Lower lobe of right lung (tissue), 2 donors: ENCODE measurements at places on chromosomes 2 and 18. TPM values are rescaled to one million over a fixed set of nuclear protein-coding genes. Genes with fewer than 3 reads are reported as not detected.

- no peak overlapping the region for H3K4me3 ChIP-seq
- H3K4me1 ChIP-seq: no peaks in the 10 kb centered on the region
- no peaks in the 10 kb centered on the region for H3K36me3 ChIP-seq
- H3K27me3 ChIP-seq: no peaks in the 10 kb centered on the region
Observed at GRCh38 chr2:194346193-194346592, 1310.8 kb upstream of the SLC39A10 start.

DNA sequence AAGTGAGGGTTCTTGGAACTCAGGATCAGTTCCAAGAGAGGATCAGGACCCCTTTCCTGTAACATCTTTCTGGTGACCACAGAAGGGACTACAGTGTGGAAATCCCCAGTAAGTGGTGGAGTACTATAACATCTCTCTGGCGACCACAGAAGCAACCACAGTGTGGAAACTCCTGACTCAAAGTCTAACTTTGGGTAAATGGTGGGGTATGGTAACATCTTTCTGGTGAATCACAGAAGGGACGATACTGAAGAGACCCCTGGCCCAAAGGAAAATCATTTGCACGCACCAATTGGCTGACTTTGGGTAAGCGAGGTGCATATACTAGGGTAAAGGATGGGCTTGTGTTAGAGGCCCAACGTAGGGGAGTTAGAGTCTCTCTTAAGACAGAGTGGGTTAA lies 56.3 kb upstream of the GULP1 start:
- DNase-seq: no peak
- no peaks in the 10 kb centered on the region for H3K27me3 ChIP-seq
- no peak overlapping the region for H3K4me3 ChIP-seq
- H3K27ac ChIP-seq: no peak overlapping the region

DNA sequence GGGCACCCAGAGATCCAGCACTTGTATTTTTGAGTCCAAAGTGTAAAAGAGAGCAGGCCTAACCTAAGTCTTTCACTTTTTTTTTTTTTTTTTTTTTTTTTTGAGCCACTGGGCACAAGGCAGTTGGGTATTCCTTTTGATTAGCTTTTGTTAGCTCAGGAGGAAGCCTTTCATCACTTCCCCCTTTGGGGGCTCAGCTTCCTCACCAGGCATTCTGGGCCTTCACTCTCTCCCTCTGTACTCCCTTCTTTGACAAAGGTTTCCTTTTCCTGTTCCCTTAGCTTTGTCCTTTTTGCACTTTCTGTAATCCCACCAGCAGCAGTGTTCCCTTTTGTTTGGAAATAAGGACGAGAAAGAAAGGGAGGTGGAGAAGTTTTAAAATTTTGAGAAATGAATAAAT lies 88.2 kb downstream of the PKP4 start:
- no peaks in the 10 kb centered on the region for H3K27me3 ChIP-seq
- peaks cover 14% of the 10 kb centered on the region for H3K36me3 ChIP-seq
- DNase-seq: no peak
- H3K4me3 ChIP-seq: no peak overlapping the region
- no peak overlapping the region for H3K27ac ChIP-seq

DNA sequence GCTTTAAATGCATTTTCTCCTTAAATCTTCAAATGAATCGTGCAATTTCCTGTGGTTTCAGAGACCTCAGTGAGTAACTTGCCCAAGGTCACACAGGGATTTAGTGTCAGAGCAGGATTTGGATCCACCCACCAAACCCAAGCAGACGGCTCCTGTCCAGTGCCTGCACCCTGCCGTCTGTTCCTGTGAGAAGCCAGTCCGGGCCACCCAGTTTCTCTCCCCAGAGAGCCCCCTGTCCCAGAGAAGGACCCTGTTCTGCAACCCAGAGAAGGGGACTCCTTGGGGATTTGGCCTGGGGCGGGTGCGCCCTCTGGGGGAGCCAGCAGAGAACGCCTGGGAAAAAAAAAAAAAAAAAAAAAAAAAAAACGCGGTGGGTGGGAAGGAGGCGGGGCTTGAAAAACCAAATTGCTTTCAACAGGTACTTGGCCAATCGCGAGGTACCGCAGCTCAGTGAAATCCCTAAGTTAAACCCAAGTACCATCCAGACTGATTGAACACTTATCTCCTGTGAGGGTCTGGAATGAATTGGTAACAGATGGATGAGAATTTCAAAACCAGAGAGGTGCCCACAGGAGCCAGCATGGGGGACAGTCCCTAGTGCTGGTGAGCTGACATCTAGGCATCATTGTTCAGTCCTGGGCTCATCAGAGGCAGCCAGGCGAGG lies 30.9 kb upstream of the REEP1 start:
- no peak overlapping the region for H3K4me3 ChIP-seq
- no peaks in the 10 kb centered on the region for H3K27me3 ChIP-seq
- peaks cover 8% of the 10 kb centered on the region for H3K4me1 ChIP-seq

DNA sequence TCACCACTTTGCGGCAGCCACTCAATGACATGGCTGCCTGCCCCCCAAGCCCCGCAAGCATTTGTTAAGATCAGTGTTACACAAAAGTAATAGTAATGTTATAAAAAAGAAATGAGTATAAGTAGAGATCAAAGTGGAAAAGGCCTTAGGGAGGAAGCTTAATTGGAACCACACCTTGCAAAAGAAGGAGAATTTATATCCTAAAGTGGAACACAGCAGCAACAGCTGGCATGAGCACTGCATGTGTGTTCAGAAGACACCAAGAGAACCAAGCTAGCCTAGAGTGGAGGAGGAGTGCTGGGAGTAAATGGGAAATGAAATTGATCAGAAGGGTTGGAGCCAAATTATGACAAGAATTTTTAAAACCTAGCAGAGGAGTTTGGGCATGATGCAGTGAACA lies 73.1 kb upstream of the STK17B start:
- no peak overlapping the region for H3K4me3 ChIP-seq
- no peak for DNase-seq
- H3K36me3 ChIP-seq: no peaks in the 10 kb centered on the region
- no peaks in the 10 kb centered on the region for H3K27me3 ChIP-seq
- H3K4me1 ChIP-seq: peaks cover 51% of the 10 kb centered on the region

- no peak overlapping the region for H3K27ac ChIP-seq
- no peaks in the 10 kb centered on the region for H3K27me3 ChIP-seq
- DNase-seq: no peak
- no peak overlapping the region for H3K4me3 ChIP-seq
Observed at GRCh38 chr2:197348721-197349360, 38.3 kb upstream of the ANKRD44 start.

RNF125 gene
- total RNA-seq: 8.1 TPM

ZEB2 gene
- 220 TPM for total RNA-seq

MAPK4 gene
- 2.9 TPM for total RNA-seq

FOSL2 gene
- 74.9 TPM for total RNA-seq
